ENCODE measurements at places on chromosomes 7 and 10.

DNA sequence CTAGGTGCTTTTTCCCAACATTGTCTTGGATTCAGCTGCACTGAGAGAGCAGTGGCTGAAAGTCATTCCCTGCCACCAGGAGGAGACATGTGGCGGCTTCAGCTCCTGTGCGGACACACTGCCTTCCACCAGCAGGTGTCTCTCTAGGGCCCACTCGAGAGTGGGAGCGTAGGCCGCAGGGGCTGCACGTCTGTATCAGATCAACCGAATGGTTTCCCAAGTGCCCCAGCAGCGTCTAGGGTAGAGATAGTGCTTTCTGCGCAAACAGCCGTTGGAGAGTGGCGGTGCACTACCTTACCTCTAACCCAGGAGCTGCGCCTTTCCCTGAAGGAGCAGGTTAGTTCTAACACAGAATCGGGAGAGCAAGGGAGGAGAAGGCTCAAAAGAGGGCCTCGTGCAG, 31.7 kb downstream of the PAPOLB start:
- DNase-seq = peak; percentile 54

DNA sequence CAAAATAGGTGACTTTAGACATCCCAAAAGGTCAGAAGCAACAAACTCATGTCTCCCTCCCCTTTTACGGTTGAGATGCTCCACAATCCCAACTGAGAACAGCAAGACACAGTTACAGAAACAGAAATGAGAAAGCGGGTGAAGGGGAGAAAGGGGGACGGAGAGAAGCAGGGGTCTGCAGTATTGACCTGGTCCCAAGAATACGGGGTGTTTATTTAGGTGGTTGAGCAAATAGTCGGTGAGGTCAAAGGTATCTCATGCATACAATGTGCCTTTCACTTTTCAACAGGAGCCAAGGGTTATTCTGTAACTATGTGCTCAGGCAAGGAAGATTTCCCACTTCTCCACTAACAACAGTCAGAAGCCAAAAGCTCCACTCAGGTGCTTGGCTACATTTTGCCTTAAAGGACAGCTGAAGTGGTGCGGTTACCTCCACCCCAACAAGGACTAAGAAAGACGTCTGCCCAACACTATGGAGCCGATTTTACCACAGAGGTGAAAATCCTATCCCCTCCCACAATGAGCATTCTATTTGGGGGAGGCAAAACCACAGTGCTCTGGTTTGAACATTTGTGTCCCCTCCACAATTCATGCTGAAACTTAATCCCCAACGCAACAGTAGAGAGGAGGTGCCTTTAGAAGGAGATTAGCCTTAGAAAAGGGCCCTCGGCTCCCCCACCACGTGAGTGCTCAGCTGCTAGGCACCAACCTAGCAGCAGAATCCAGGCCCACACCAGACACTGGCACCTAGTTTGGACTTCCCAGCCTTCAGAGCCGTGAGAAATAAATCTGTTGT, 77.9 kb downstream of the PARD3 start:
- DNase-seq = no peak

DNA sequence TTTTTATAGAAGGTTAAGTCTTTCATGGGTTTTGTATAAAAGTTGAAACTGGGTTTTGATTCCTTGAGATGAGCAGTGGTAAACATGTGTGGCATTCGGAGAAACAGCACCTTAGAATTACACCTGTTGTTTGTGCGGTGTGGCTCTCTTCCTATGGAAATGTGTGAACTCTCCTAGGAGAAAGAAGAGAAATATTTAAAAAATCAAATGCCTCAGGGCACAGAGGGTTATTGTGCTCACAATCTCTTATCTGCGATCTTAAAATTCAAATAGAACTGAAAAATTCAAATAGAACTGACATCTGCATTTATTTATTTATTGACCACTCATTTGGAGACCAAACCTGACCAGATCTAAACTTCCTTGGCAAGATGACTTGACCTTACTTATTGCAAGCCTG, 18.1 kb upstream of the NRP1 start:
- DNase-seq = no peak

- DNase-seq = no peak
These were observed 900.6 kb downstream of the KCNMA1 start for GRCh38 chr10:76736815-76737618.

DNA sequence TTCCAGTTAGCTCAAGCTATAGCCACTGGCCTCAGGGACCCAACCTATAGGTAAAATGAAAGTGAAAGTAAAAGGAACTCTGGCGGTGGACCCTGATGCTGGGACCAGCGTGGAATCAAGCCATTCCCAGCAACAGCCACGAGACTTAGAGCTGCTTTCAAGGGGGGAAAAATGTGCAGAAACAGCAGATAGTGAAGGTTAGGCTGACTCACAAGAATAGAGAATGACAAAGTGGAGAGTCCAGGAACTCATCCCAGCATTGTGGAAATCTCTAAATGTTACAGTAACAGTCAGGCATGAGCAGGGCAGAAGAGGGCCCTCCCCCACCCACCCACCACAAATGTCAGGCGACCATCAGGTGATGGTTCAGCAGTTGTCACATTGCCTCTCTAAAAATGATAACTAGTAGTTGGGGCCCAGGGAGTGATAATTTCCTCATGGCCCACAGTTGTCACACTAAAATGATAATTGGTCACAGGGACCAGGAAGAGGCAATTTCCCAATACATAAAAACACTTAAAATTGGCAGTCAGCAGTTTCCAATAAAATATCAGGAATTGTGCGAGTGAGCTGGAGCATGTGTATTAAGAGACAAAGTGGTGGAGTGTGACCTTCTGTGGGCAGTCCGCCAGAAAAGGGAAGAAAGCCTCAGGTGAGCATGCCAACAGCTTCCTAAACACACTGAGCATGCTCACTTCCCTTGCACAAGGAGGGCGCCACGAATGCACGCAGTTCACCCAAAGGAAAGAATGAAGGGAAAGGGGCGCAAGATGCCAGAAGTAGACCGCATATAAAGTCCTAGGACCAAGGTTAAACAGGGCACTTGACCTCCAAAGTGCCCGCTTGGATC, 129.8 kb upstream of the PPP1R3A start:
- DNase-seq = no peak

DNA sequence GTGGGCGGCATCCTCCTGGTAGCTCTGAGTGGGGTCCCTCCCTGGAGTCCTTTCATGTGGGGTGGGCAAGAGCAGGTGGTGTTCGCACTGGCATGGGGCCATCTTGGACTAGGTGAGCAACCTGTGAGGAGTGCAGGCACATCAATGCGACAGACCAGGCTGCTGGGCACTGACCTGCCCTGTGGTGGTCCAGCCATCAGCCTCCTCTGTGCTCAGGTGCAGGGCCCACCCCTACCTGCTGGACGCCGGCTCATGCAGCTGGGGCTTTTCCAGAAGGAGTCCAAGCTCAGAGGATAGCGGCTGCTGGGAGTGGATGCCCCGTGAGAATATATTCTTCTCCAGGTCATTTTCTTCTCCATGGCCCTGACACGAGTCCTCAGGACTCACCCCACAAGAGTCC, 424.4 kb downstream of the GLRX3 start:
- no peak for DNase-seq

- DNase-seq = no peak
These were observed 113.2 kb downstream of the ACTR3B start for GRCh38 chr7:152872745-152873118.

GRCh38 chr10:94214481-94214893, 148.3 kb downstream of the NOC3L start:
- DNase-seq = no peak

- DNase-seq = no peak
These were observed 19.7 kb upstream of the SIRT1 start for GRCh38 chr10:67864607-67865371.

DNA sequence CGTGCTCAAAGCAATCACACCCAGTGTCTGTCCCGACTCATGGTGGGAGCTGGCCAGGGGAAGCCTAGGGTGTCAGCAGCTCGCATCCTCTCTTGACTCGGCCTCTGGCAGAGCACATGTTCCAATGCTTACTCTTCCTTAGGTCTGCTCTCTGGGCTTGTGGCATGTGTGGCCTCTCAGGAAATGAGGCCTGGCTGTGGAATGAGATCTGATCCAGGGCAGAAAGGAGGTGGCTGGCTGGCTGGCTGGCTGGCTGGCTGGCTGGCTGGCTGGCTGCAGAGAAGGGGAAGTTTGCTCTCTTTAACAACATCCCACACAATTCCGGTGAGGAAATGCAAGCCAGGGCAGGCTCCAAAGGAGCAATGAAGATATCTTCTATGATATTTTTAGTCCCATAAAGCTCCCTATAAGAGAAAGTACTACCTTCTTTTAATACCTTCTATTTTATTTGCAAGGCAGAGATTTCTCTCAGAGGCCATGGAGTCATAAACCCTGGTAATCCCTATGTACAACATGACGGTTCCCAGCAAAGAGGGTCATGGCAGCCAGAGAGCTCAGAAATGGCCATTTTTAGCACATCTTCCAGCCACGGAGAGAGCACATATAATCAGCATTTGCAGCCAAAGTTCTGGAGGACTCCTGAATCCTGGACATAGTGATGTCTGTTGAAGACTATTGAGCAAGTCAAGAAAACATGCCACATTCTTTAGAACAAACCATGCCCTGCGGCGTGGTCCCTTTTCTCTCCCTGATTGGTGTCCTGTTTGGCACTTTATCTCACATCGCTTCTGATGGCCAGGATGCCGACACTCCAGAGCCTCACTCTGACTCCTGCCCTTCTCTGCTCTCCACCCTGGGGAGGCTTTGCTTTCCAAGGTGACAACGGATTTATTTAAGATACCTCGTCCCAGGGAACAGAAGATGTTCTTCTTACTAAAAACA, 153.7 kb downstream of the FANK1 start:
- DNase-seq = no peak

DNA sequence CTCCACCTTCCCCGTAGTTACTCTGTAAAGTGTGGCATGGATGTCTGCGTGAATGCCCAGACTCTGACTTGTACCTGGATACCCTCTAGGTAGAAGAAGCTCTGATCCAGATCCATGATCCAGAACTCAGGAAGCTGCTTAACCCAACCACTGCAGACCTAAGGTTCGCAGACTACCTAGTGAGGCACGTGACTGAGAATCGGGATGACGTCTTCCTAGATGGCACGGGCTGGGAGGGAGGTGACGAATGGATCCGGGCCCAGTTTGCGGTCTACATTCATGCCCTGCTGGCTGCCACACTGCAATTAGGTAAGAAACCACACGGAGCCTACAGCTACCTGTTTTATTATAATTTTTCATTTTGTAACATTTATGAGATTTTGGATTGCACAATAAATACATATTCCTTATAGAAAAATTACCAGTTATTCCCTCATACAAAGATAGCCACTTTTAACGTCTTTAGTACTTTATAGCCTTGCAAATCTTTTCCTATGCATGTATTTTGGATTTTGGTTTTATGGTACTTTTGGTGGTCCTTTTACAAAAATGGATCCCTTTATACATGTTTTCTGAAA, 77.9 kb downstream of the AVL9 start:
- no peak for DNase-seq

GRCh38 chr7:70523249-70523988, 608.5 kb upstream of the GALNT17 start:
- no peak for DNase-seq

DNA sequence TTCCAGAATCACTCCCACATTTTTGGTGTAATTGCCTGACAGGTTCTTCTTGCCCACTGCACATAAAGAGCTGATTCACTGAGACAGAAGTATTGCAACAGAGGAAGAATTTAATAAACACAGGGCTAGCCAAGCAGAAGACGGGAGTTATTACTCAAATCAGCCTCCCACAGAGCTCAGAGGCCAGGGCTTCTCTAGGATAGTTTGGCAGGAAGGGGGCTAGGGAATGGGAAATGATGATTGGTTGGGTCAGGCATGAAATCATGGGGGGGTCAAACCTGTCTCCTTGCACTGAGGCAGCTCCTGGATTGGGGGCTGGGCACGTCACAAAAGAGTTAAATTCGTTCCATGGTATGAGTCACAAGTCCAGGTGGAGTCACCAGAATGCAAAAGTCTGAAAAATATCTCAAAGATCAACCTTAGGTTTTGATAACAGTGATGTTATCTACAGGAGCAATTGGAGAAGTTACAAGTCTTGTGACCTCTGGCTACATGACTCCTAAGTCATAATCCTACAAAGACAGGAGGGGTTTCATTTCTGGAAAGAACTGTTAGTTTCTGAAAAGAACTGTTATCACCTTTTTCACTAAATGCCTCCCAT, 30.2 kb upstream of the ERCC6 start:
- DNase-seq = no peak

GRCh38 chr10:84547616-84548015, 219.2 kb downstream of the CCSER2 start:
- no peak for DNase-seq

GRCh38 chr10:128028508-128029289, 97.5 kb downstream of the MKI67 start:
- DNase-seq = no peak

- DNase-seq = no peak
These were observed 131.3 kb downstream of the CDK14 start for GRCh38 chr7:90727412-90727811.

GRCh38 chr10:122267849-122268737, 3.0 kb upstream of the BTBD16 start:
- peak; percentile 36 for DNase-seq

DNA sequence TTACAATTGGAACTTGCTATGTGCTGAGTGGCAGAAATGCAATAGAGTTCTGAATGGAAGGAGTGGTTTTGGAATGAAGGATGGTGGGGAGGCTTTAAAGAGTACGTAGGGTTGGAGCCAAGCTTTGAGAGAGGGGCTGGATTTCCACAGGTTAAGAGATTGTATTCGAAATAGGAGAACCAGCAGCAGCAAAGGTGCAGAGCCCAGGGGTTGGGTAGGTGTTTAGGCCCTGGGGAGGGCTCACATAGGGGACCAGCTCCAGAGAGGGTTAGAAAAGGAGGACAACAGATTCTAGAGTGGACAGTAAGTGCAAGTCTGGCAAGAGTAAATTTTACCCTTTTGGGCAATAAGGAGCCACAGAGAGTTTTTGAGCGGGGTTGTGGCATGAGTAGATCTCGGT, 297.2 kb downstream of the RPS24 start:
- no peak for DNase-seq

GRCh38 chr10:99874341-99875085, 92.1 kb downstream of the ABCC2 start:
- DNase-seq = no peak

- no peak for DNase-seq
These were observed 2.2 kb upstream of the TSPAN12 start for GRCh38 chr7:120860156-120860555.

- DNase-seq = no peak
These were observed 197.5 kb downstream of the ARL4A start for GRCh38 chr7:12884856-12885440.

Data from neuronal stem cell (in vitro differentiated cells).